Fibroblast of skin of back (primary cell): ENCODE measurements at places on chromosomes 12 and 14.

DNA sequence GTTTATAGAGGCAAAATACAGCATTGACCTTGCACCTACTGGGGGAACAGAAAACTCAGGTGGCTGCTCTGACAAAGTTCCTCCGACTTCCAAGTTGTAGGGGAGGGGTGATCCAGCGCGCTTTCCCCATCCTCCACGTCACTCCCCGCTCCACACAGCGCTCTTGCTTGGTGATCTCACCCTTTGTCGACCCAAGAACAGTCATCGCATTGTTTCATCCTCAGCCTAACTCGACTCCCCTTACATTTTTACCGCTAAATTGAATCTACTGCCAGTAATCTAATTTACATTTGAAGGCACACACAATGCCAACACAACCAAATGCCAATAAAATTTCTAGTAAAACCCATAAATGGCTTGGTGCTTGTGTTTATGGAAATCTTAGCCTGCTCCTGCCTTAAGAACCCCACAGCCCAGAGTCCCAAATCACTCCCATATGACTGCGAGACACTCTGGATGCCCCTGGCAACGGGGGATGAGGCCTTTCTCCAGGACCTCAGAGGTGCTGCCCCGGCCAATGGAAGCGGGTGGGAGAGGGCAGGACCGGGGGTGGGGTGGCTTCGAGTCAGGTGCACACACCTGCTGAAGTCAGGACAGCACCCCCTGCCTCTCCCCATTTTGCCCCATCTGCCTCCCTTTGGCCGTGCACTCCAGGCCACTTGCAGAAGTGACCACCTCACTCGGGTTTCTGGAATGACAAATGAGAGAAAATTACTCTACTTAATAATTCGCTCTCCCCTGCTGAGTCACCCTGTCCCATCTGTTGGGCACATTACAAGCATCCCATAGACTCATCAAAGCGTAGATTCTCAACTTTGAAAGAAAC is 98.2 kb upstream of the GSC start:
- DNase-seq = peak; percentile 5

GRCh38 chr14:64707661-64708060 is 3.4 kb downstream of the PLEKHG3 start:
- peak; percentile 85 for DNase-seq

DNA sequence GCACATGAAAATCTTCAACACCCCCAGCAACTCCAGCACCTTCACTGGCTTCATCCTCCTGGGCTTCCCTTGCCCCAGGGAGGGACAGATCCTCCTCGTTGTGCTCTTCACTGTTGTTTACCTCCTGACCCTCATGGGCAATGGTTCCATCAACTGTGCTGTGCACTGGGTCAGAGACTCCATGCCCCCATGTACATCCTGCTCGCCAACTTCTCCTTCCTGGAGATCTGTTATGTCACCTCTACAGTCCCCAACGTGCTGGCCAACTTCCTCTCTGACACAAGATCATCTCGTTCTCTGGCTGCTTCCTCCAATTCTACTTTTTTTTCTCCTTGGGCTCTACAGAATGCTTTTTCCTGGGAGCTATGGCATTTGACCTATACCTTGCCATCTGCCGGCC is 11.5 kb upstream of the OR11G2 start:
- DNase-seq = no peak

- no peak for DNase-seq
Observed at GRCh38 chr12:57707250-57707649, 13.3 kb downstream of the OS9 start.

- no peak for DNase-seq
Observed at GRCh38 chr14:39276005-39276404, 42.3 kb downstream of the MIA2 start.

GRCh38 chr14:100733152-100733850 is 6.6 kb downstream of the DLK1 start:
- no peak for DNase-seq
